ENCODE measurements at places on chromosomes 2 and 18.

GRCh38 chr2:178403671-178404306 lies 47.2 kb downstream of the PRKRA start:
- no peak for DNase-seq

GRCh38 chr2:127032621-127033020 lies 74.3 kb downstream of the BIN1 start:
- no peak for DNase-seq

DNA sequence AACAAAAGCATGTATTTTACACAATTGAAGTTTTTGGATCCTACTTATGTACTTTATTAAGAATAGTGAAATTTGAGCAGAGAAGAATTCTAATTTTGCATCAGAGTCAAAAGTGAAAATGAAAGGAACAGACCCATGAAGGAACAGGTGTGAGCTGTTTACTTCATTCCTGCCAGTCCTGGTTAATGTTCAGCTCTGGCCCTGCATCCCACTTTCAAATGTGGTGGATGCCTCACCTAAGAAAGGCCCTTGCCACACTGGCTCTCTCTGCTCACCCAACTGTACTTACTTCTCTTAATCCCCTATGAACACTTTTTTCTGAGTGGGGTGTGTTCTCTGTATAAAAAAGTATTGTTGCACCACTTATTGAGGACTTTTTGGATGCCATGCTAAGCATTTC lies 22.2 kb downstream of the FAM110C start:
- DNase-seq: no peak

- no peak for DNase-seq
Measured at GRCh38 chr18:48306838-48307237, 102.3 kb downstream of the ZBTB7C start.

- DNase-seq: no peak
Measured at GRCh38 chr2:122736279-122736678, 980.8 kb downstream of the TSN start.

DNA sequence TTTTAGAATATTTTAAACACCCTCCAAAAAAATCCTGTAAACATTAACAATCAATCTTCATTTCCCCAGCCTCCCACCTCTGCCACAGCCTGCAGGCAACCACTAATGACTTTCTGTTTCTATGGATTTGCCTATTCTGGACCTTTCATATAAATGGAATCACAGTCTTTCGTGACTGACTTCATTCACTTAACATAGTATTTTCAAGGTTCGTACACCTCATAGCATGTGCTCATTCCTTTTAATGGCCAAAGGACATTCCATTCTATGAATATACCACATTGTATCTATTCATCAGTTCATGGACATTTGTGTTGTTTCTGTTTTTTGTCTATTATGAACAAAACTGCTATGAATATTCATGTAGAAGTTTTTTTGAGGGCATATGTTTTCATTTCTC lies 48.5 kb downstream of the NAT8 start:
- DNase-seq: no peak

DNA sequence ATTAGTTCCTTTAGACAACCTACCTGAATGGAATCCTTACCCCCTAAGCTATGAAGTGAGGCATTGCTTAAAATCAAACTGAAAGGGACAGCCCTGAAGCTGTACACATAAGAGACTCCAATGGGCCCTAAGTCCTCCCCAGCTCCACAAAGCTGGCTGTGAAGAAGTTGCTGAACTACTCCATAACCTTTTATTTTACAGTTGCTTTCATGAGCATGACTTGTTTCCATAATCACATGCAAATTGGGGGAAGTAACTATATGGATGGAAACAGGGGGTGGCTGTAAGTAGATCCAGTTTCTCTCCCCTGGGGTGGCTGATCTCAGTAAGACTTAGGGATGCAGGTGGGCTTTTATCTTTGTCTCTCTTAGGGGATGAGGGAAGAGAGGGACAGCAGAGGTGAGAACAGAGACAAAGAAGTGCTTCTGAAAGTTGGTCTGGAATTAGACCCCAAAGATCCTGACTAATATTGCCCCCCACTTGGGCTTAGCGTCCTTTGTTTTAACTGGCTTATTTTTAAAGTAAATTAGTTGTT lies 5.5 kb downstream of the FZD5 start:
- no peak for DNase-seq

DNA sequence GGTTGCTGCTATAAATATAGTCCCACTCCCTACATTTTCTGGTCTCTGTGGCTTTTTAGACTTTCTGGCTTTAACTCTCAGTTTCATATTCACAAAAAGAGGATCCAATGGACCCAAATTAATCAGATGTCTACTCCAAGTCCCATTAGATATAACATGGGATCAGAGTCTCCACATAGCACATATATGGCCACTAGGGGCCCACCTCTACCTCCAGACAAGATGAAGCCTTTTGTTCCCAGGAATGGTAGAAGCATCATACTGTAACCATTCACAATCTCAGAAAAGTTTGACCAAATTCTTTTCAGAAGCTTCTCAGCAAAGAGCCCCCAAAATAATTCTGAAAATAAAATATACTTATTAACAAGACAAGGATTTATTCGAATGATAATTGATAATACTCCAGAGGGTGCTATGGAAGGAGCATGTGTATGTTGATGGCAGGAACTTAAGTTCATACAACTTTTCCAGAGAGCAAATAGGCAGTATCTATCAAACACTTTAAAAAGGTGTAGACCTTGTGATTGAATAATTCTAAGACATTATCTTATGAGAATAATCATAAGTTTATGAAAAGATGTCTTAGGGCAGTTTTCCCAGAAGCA lies 382.3 kb upstream of the CRIM1 start:
- DNase-seq: no peak

GRCh38 chr2:149703281-149703680 lies 115.7 kb upstream of the MMADHC start:
- DNase-seq: no peak

GRCh38 chr2:191362841-191363240 lies 117.6 kb downstream of the MYO1B start:
- no peak for DNase-seq

DNA sequence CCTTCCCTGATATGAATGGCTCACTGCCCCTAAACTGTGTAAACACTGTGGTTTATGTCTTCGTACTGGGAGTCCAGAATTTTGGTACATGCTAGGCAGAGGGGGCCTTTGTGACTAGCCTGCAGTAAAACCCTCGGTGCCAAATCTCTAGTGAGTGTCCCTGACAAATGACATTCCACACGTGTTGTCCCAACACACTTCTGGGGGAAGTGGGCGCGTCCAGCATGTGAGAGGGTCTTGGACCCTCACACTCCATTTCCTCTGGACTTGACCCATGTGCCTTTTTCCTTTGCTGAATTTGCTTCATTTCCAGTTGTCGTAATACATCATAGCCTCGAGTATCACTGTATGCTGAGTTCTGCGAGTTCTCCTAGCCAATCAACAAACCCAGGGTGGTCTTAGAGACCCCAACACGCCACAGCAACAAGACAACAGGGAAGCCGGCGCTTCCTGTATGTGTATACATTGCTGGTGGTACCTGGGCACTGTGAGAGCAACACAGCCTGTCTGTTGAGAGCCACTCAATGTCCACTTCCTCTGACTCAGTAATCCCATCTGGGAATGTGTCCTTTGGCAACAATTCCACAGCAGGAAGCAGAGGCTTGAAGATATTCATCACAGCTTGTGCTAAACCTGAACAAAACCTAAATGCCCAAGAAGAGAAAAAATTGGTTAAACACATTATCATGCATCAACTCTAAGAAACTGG lies 26.9 kb upstream of the SLC66A3 start:
- no peak for DNase-seq

DNA sequence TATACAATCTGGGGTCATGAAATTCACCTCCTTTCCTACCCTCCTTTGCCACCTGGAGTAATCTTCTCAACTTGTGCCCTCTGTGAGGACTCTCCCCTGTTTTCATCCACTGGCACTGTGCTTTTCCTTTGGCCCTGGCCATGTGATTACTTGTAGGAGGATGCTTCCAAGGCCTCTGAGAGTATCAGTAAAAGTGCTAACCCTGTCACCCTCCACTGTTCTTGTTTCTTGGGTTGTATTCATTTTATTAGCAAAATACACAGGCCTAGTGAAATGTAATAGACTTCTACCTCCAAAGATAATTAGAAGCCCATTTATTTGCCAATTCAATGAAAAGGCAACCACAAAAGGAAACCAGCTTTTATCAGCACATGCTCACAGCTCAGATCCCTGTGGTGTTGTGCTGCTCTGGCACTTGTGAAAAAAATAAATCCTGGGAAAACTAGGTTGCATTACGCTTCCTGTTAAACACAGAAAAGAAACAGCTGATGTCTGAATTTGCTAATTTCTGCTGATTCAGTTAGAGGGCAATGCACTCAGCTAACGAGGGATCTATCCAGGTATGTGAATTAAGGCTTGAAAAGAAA lies 357.5 kb upstream of the ETAA1 start:
- DNase-seq: no peak

GRCh38 chr2:148042219-148042618 lies 21.3 kb downstream of the MBD5 start:
- DNase-seq: no peak

DNA sequence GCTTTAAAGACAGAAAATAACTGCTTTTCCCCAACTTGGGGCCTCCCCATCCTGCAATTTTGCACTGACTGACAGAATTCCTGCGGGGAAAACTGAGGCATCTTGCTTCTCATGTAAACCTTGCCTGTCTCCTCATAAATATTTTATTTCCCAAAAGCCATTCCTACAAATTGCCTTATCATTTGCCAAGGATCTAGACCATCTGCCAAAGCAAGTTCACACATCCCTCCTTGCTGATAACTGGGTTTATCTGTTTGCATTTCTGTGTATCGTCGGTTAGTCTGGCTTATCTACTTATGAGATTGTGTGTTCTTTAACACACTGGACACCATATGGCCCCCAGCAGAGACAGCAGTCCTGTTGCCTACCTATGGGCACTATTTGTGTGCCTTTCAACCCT lies 3.0 kb upstream of the CNGA3 start:
- DNase-seq: no peak

DNA sequence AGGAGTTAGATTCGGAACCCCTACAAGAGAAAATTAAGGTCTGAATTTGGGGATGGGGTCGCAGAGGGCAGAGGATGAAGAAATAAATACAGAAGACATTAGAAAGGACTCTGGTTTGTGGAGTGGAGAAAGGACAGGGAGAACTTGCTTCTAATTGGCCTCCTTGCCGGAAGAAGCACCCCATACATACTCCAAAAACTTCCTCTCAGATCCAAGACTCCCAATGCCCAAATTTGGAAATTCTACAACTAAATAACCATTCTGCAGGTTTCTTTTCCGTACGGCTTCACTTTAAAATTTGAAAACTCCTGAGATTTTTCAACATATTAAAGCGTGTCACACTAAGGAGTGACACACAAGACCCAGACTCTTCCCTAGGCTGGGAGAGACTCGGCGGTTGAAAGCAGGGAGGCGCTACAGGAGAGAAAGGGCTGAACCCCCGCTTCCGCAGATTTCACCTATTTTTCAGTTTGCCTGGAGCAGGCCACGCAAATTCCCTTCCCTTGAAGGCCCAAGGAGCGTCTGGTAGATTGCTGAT lies 478 bp downstream of the CLHC1 start:
- no peak for DNase-seq

DNA sequence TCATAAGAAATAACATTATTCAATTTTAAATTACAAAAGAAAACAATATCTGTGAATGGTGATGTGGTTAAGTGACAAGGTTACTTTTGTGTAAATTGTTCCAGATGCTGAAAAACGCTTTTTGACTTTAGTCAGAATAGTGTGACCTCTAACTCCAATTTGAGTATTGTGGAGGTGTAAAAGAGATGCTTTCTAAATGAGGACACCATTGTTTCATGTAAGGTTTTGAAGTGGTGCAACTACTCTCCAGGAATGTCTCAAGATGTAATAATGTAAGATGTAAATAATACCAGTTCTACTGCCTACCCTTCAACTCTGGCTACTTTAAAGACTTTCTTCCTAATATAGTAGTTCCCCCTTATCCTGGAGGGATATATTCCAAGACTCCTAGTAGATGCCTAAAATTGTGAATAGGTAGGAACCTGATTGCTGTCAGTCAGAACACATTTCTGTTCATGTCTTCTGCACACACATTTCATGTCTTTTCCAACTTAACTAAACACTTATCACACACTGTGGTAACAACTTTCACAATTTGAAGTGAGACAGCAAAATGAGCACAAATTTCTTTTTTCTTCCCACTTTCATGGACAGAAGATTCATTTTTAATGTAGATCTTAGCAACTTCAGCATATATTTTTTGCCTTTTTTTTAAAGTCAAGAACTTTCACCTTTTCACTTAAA lies 39.1 kb upstream of the PPP1R1C start:
- DNase-seq: no peak

DNA sequence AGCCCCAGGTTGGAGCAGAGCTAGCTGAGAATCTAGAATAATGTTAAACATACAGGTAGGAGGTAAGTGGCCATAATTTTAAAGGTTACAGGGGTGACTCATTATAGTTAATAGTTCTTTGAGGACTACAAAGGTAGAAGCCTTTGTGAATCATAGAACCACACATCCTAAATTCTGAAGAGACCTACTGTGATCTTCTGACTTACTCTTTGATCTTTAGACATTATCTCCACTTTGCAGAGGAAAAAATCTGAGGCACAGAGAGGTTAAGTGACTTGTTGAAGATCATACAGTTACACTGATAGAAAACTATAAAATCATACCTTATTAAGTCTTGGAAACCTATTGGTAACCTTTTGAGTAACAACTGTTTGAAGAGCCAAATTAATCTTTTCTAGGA lies 1051.3 kb upstream of the NRXN1 start:
- DNase-seq: no peak

GRCh38 chr2:130920415-130921163 lies 83.9 kb downstream of the ARHGEF4 start:
- DNase-seq: peak; percentile 21

GRCh38 chr2:118048401-118048800 lies 34.5 kb upstream of the CCDC93 start:
- DNase-seq: no peak

GRCh38 chr2:78034706-78035105 lies 512.5 kb upstream of the LRRTM4 start:
- DNase-seq: no peak

- DNase-seq: no peak
Measured at GRCh38 chr2:85611217-85611704, 605 bp downstream of the C2orf68 start.

GRCh38 chr18:63879709-63880108 lies 7.8 kb upstream of the SERPINB2 start:
- no peak for DNase-seq

DNA sequence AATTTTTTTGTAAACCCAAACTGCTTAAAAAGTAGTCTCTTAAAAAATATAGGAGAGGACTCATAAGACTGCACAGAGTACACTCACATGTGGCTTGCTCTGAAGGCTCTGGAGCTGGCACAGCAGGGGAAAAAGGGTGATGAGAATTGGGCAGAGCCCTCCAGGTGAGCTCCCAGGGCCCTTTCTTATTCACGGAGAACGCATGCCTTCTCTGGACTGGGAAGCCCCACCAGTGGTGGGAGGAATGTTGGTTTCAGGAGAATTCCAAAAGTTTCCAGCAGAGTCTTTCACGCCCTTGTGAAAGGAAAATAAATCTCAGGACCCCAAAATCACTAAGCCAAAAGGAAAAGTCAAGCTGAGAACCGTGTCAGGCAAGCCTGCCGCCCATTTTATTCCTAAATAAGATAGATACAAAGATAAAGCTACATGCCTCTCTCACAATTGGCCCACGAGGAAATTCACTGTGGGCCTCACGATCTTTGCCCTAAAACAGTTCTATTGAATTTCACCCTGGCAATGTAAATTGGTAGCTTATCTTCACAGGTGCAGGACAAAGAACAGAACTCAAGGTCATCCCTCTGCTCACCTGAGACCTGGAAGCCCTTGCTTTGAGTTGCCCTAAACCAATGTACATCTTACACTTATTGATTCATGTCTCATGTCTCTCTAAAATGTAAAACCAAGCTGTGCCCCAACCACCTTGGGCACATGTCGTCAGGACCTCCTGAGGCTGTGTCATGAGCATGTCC lies 15.5 kb upstream of the MC5R start:
- DNase-seq: no peak

GRCh38 chr18:6781796-6782195 lies 52.3 kb downstream of the ARHGAP28 start:
- DNase-seq: no peak
